ENCODE measurements at places on chromosomes 6 and 20. TPM values are rescaled to one million over a fixed set of nuclear protein-coding genes. Genes with fewer than 3 reads are reported as not detected.

GRCh38 chr20:1860446-1860845 lies 34.8 kb upstream of the SIRPA start:
- H3K4me3 ChIP-seq = no peak overlapping the region
- H3K27me3 ChIP-seq = peaks cover 9% of the 10 kb centered on the region
- peak; percentile 18 for DNase-seq
- H3K36me3 ChIP-seq = no peaks in the 10 kb centered on the region

The SLC44A4 gene
- not detected for total RNA-seq

GRCh38 chr6:112118034-112118433 lies 30.6 kb downstream of the FAM229B start:
- peaks cover 22% of the 10 kb centered on the region for H3K36me3 ChIP-seq
- no peaks in the 10 kb centered on the region for H3K27me3 ChIP-seq
- H3K4me1 ChIP-seq = no peaks in the 10 kb centered on the region
- no peak for DNase-seq

DNA sequence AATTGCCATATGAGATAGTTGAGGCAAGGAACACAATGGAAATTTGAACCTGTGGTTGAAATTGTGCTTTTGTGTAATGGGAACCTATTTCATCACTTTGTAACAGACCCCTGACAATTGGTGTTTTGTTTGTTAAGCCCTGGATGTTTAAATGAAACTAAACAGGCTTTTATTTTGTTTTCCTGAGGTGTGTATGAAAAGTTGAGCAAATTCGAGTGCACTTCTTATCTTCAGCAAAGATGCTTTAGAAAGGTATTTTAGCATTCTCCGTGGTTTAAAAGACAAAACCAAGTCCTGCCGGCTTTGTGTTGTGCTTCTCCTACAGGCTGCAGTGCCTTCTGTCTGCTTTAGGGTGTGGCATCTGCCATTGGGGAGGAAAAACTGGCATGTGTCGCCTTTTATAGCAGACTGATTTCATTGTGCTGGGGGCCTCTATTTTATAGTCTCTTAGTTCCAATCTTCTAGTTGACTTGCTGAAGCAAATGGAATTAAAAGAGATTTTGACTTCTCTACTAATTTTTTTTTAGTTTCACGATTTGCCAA lies 2.2 kb upstream of the ARID1B start:
- no peak overlapping the region for H3K4me3 ChIP-seq
- DNase-seq = no peak
- no peak overlapping the region for H3K27ac ChIP-seq

- H3K36me3 ChIP-seq = no peaks in the 10 kb centered on the region
- DNase-seq = no peak
- no peak overlapping the region for H3K27ac ChIP-seq
- H3K4me3 ChIP-seq = no peak overlapping the region
These were observed 22.1 kb downstream of the PREX1 start for GRCh38 chr20:48805716-48806115.

The CALHM6 gene
- total RNA-seq = 0.33 TPM

The COX4I2 gene
- not detected for total RNA-seq

GRCh38 chr6:99276747-99277146 lies 72.7 kb downstream of the FAXC start:
- H3K27ac ChIP-seq = no peak overlapping the region
- H3K4me3 ChIP-seq = no peak overlapping the region
- no peaks in the 10 kb centered on the region for H3K4me1 ChIP-seq
- H3K36me3 ChIP-seq = no peaks in the 10 kb centered on the region
- no peaks in the 10 kb centered on the region for H3K27me3 ChIP-seq

The CNR1 gene
- total RNA-seq = not detected

The ZMYND8 gene
- total RNA-seq = 7.4 TPM

The RBPJL gene
- total RNA-seq = not detected

- no peak for DNase-seq
- H3K27me3 ChIP-seq = no peaks in the 10 kb centered on the region
- H3K27ac ChIP-seq = no peak overlapping the region
- H3K4me3 ChIP-seq = no peak overlapping the region
- no peaks in the 10 kb centered on the region for H3K36me3 ChIP-seq
- no peaks in the 10 kb centered on the region for H3K4me1 ChIP-seq
These were observed 30.7 kb downstream of the ZNF831 start for GRCh38 chr20:59194023-59194935.

DNA sequence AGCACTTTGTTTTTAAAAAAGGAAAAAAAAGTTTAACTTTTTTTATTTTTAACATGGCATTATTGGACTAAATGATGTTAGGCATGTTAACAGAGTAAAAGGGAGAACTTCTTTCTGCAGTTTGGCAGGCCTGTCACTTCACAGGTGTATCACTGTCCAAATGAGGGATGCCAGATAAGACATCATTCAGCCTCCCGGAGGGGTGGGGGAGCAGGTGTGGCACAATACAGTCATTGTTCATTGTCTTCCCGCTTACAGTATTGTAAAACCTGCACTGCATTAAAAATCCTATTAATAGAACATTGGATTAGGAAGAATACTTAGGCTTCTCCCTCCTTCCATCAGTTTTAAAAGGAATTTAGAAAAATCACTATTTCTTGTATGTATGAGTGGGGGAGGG lies 80.7 kb downstream of the CARMIL1 start:
- no peaks in the 10 kb centered on the region for H3K36me3 ChIP-seq
- H3K27me3 ChIP-seq = no peaks in the 10 kb centered on the region
- H3K4me3 ChIP-seq = no peak overlapping the region

- H3K27me3 ChIP-seq = no peaks in the 10 kb centered on the region
- H3K4me3 ChIP-seq = no peak overlapping the region
- no peak overlapping the region for H3K27ac ChIP-seq
- no peaks in the 10 kb centered on the region for H3K36me3 ChIP-seq
- H3K4me1 ChIP-seq = no peaks in the 10 kb centered on the region
- DNase-seq = peak; percentile 59
These were observed 4.6 kb upstream of the BICRAL start for GRCh38 chr6:42777126-42777822.

DNA sequence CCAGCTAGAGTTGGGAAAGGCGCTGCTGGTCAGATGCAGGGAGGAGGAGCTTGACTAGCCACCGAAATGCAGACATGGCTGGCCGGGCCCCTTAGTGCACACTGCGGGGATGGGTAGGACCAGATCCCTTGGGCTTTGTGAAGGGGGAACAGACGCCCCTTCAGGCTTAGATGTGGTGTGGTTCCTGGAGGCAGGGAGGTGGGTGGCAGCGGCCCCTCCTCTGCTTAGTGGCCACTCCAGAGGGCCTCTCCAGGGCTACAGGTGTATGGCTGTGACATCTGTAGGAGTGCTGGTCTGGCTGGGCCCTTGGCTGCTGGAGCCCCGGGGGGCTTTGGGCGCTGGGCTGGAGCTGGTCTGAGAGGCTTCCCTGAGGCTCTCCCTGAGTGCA lies 5.9 kb downstream of the CCND3 start:
- no peaks in the 10 kb centered on the region for H3K27me3 ChIP-seq
- H3K36me3 ChIP-seq = peaks cover 35% of the 10 kb centered on the region
- peaks cover 12% of the 10 kb centered on the region for H3K4me1 ChIP-seq

- H3K27me3 ChIP-seq = peaks cover 18% of the 10 kb centered on the region
- no peak overlapping the region for H3K27ac ChIP-seq
- H3K4me1 ChIP-seq = no peaks in the 10 kb centered on the region
These were observed 63.7 kb downstream of the PSMG4 start for GRCh38 chr6:3322366-3322890.

DNA sequence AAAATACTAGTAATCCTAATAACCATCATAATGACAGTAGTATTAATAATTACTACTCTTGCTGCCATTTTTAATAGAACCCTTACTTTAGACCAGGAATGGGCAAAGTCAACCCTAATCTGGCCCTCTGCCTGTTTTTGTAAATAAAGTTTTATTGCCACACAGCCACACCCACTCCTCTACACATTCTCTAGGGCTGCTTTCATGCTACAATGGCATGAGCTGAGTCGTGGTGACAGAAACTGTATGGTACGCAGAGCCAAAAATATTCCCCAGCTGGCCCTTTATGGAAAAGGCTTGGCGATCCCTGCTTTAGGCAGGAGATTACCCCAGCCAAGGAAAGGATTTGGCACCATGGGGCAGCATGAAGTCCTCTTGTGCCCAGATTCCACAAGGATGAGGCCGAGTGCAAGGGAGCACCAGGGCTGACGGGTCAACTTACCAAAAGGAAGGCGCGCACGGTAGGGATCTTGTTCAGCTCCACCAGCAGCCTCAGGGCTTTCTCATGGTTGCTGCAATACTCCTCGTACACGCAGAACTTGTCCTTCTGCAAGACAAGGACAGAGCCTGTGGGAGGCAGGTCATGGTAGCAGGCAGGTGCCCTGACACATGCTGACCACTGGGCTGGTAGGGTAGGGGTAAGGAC lies 93.6 kb downstream of the PREX1 start:
- no peaks in the 10 kb centered on the region for H3K4me1 ChIP-seq
- no peaks in the 10 kb centered on the region for H3K27me3 ChIP-seq
- H3K4me3 ChIP-seq = no peak overlapping the region
- no peaks in the 10 kb centered on the region for H3K36me3 ChIP-seq
- no peak for DNase-seq

The FAM229B gene
- total RNA-seq = 20.3 TPM

DNA sequence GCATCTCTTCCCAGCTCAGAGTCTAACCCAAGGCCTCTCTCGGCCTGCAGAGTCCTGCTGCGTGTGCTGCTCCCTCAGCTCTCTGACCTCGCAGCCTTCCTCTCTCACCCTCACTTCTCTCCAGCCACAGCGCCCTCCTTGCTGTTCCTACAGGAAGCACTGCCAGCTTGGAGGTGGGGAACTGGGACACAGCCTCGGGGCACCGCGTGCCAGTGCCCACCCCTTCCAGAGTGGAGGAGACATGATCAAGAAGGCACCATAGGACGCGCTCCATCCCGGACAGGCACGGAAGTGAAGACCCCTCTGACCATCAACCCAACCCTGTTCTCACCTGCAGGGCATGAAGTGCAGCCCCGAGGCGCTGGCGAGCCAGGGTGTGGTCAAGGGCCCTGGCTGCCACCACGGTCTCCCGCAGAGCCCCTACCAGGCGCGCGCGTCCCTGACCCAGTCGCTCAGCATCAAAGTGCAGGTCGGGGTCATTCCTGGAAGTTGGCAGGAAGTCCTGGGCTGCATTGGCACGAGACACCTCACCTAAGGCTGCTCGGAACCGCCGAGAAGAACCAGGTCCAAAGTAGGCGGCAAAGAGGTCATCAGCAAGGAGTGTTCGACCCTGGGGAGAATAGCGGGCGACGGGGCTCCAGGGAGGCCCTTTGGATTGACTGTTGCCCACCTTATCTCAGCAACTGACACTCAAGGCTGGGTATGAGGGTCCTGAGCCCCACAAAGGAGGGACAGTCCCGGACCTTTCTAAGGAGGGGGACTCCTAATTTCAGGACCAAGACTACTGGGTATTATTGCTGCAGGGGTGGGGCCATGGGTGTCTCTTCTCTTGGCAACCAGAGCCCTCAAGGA lies 1.3 kb downstream of the VWA7 start:
- peaks cover 7% of the 10 kb centered on the region for H3K4me1 ChIP-seq
- no peak overlapping the region for H3K4me3 ChIP-seq
- no peak for DNase-seq
- peaks cover 8% of the 10 kb centered on the region for H3K36me3 ChIP-seq

DNA sequence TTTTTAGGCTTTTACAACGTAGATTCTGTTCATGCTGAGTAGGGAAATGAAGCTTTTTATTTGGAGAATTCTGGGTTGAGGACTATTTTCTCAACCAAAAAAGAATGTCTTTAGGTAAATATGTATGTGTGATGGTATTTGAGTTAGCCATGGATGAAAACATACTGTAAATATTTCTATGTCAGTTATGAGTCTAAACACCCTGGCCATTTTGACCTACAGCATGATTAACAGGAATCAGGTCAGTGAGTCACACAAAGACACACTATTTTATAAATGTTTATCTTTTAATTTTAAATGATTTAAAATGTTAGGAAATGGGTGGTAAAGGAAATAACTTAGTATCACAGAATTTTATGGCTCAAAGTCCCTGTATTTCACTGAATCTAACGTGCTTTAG lies 851.7 kb upstream of the MAP3K7 start:
- no peak overlapping the region for H3K27ac ChIP-seq
- no peaks in the 10 kb centered on the region for H3K36me3 ChIP-seq
- no peaks in the 10 kb centered on the region for H3K4me1 ChIP-seq
- DNase-seq = peak; percentile 41

The CLPSL1 gene
- total RNA-seq = not detected

GRCh38 chr6:99393366-99393697 lies 663 bp downstream of the COQ3 start:
- no peaks in the 10 kb centered on the region for H3K36me3 ChIP-seq
- H3K4me1 ChIP-seq = no peaks in the 10 kb centered on the region
- no peak for DNase-seq
- H3K4me3 ChIP-seq = peak overlapping the region; percentile 93
- peak overlapping the region; percentile 90 for H3K27ac ChIP-seq

GRCh38 chr6:152353440-152353839 lies 283.7 kb downstream of the SYNE1 start:
- no peak for DNase-seq
- no peak overlapping the region for H3K4me3 ChIP-seq
- no peaks in the 10 kb centered on the region for H3K4me1 ChIP-seq
- no peak overlapping the region for H3K27ac ChIP-seq
- H3K27me3 ChIP-seq = no peaks in the 10 kb centered on the region
- H3K36me3 ChIP-seq = peaks cover 9% of the 10 kb centered on the region

- no peaks in the 10 kb centered on the region for H3K27me3 ChIP-seq
- no peak overlapping the region for H3K27ac ChIP-seq
- no peak overlapping the region for H3K4me3 ChIP-seq
- no peaks in the 10 kb centered on the region for H3K36me3 ChIP-seq
These were observed 52.6 kb upstream of the C20orf144 start for GRCh38 chr20:33609504-33609903.

GRCh38 chr6:63444768-63445167 lies 125.0 kb upstream of the LGSN start:
- H3K4me1 ChIP-seq = no peaks in the 10 kb centered on the region
- no peaks in the 10 kb centered on the region for H3K27me3 ChIP-seq
- no peak overlapping the region for H3K4me3 ChIP-seq
- H3K36me3 ChIP-seq = no peaks in the 10 kb centered on the region
- H3K27ac ChIP-seq = no peak overlapping the region

The CST2 gene
- not detected for total RNA-seq

- H3K27ac ChIP-seq = no peak overlapping the region
- DNase-seq = no peak
- no peaks in the 10 kb centered on the region for H3K36me3 ChIP-seq
These were observed 211.3 kb downstream of the FARS2 start for GRCh38 chr6:5472571-5472970.

GRCh38 chr6:125597411-125598253 lies 151.8 kb upstream of the HEY2 start:
- H3K4me1 ChIP-seq = no peaks in the 10 kb centered on the region
- no peak for DNase-seq
- H3K27me3 ChIP-seq = no peaks in the 10 kb centered on the region
- H3K36me3 ChIP-seq = no peaks in the 10 kb centered on the region
- no peak overlapping the region for H3K27ac ChIP-seq

DNA sequence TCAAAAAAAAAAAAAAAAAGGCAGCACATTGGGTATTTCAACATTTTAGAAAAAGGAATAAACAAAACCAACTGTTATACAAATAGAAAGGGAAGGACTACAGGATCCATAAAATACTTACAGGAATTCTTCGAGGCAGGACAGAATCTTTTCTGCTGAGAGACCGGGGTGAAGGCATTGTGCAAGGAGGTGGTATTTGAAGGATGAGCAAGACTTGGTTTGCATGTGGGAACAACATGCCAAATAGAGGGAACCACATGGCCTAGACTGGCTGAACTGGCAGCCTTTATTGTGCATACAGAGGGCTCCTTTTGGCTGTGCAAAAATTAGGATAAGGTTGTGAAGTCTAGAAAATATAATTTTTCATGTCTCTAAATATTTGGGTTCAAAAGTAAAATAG lies 62.9 kb downstream of the SCAND1 start:
- no peak overlapping the region for H3K4me3 ChIP-seq
- H3K27me3 ChIP-seq = no peaks in the 10 kb centered on the region
- peaks cover 5% of the 10 kb centered on the region for H3K4me1 ChIP-seq
- H3K27ac ChIP-seq = no peak overlapping the region
- peaks cover 4% of the 10 kb centered on the region for H3K36me3 ChIP-seq
